ENCODE measurements at places on chromosomes 2 and 18.

DNA sequence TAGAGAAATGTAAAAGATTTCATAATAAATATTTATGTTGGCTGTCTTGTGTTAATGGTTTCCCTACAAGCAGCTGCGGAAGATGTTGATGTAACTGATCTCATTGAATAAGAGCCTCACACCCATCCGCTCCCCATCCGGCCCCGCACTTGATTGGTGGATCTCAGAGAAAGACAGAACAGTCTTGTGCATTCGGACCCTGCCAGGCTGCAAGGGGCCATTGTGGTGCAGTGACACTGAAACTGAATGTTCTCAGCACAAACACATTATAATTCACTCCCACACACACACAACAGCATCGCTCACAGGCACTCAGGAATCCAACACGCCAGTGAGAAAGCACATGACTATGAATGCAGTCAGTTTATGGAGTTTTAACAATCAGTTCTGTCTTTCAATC is 47.8 kb downstream of the PRELID3A start:
- DNase-seq = no peak

GRCh38 chr2:2269989-2270562 is 61.0 kb downstream of the MYT1L start:
- no peak for DNase-seq

DNA sequence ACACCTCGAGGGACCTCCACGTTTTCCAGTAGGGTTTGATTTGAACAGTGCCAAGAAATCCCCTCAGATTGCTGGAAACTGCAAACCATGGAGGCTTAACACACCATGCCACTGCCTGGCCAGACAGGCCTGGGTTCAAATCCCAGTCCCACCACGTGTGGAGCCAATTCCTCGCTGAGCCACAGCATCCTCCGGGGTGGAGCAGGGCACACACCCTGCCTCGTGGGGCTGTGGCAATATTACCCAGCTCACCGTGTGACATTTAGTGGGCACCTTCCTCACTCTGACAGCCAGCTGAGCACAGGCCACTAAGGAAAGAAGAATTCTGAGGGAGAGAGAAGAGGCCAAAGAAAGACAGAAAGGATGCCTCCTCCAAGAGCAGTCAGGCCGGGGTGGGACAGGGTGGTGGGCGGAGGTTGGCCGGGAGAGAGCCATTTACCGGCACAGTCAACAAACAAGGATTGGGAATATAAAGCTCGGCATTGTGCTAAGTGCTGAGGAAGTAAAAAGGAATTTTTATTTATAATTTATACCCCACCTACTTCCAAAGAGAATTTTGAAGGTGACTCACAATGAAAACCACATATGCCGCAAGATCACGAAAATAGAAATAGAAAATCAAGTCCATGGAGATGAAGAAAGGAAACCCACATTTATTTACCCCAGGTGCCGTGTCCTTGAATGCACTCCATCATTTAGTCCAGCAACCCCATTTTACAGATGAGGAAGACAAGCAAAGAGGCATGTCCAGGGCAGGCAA is 111.5 kb downstream of the MCFD2 start:
- DNase-seq = no peak

DNA sequence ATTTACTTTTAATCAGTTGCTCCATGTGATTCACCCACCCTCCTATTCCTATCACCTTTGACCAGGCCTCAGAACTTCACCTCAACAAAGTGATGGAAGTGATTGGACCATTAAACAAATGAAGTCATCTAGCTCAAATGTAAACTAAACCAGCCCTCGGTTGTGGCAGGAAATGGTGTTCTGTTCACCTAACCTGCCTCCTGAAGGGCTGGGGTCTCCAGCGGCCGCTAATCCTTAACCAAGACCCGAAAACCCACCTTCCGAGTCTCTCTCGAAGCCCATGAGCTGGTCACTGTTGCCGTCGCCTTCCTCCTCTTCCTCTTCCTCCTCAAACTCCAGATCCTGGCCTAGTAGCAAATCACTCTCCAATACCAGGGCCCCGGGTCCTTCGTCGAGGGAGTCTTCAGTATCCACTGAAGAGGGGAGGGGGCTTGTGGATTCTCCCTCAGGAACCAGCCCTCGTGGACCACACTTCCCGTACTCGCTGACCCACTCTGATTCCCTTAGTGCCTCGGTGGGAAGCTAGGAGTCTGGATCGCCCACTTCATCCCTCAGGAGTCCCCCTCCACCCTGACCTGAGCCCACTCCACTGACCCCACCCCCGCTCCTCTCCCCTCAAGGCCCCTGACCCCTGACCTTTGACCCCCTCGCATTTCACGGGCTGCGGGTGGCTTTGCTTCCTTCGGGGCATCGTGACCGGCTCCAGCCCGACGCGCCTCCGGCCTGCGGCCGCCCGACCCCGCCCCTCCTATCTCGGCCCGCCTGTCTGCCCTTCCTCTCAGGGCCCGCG is 503 bp downstream of the ZNF513 start:
- peak; percentile 31 for DNase-seq

GRCh38 chr2:105873281-105873680 is 128.6 kb downstream of the NCK2 start:
- peak; percentile 45 for DNase-seq

DNA sequence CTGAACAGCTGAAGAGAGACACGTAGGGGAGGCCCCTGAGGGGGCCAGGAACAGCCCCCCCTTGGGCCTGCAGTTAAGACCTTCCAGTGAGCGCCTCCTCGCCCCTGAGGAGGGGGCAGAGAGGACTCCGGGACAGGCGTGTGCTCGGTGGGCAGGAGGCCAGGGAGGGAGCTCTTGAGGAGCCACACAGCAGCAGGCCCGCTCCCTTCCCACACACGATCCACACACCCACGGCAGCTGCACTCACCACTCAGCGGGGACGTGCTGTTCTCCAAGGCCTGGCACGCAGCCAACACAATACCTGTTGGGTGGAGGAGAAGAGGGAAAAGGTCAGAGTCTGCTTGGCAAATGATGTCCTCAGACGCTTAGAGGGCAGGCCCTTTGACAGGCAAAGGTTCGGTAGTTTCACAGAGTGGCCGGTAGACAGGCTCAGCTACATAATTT is 39.0 kb downstream of the TGFA start:
- no peak for DNase-seq

DNA sequence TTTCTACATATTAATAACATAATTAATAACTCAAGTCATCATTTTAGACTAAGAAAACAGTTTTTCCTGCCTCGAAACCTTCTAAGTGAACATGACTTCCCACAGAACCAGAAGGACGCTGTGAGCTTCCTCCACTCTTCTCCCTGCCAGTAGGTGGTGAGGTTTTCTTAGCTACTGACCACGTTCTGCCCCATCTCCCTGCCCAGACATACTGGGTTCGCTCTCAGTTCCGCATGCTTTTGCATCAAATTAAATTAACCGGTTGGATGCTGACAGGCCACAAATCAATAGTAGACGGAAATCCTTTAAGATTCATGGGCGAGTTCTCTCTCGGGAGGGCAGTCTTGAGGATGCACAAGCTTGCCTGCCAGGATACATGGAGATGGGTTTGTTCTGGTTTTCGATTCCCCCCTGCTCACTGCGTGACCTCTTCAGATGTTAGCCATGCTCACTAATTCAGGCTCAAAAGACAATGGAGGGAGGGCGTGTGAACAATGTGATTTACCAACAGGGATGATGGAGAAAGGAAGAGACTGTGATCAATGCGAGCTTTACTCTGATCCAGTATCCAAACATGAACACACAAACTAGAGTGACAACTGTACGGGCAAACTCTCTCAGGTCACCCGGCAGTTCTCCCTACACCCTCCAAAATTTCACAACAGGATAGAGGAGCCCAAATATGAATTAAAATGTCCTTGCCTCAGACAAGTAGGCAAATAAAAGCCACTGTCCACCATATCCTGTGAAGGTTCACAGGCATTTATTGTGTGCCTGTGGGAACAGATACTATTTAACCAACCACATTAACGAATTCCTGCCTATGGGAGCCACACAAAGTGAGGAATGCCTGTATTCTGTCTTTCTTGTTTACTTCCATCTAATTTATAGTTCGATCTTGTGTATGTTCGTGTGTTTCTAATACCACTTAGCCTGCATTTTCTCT is 375.7 kb downstream of the EIPR1 start:
- DNase-seq = peak; percentile 6

GRCh38 chr2:190679813-190680591 is 31.1 kb downstream of the NAB1 start:
- peak; percentile 49 for DNase-seq

- DNase-seq = no peak
These were observed 242.0 kb downstream of the HAUS1 start for GRCh38 chr18:46346213-46346612.

DNA sequence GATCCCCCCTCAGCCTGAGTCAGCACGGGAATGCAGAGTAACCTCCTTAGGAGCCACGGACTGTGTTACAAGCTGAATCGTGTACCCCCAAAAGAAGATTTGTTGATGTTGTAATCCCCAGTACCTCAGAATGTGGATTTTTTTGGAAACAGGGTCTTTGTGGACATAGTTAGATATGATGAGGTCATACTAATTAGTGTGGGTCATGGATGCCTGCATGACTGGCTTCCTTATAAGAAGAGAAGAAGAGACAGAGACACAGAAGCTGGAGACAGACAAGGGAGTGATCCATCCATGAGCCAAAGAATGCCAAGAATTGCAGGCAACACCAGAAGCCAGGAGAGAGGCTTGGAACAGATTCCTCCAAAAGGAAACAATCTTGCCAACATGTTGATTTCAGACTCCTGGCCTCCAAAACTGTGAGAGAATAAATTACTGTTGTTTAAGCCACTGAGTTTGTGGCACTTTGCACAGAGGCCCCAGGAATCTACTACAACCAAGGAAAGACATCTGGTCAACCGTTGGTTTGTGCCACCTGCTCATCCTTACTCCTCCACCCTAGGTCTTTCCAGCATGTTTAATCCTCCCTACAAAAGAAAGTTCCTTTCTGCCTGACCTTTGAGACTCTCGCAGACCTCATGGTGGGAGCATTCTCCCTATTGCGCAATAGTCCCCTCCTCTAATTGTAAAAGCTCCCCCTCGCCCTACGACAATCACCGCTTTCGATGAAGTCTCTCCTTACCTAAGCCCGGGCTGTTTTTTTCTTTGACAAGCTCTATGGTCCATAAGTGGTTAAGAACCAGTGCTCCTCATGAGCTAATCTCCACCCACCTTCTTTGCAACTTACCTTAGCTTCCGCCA is 91.6 kb downstream of the DNER start:
- DNase-seq = no peak

- no peak for DNase-seq
These were observed 74.0 kb upstream of the BCL11A start for GRCh38 chr2:60627412-60627811.

GRCh38 chr18:36199691-36200295 is 12.5 kb downstream of the MOCOS start:
- no peak for DNase-seq

DNA sequence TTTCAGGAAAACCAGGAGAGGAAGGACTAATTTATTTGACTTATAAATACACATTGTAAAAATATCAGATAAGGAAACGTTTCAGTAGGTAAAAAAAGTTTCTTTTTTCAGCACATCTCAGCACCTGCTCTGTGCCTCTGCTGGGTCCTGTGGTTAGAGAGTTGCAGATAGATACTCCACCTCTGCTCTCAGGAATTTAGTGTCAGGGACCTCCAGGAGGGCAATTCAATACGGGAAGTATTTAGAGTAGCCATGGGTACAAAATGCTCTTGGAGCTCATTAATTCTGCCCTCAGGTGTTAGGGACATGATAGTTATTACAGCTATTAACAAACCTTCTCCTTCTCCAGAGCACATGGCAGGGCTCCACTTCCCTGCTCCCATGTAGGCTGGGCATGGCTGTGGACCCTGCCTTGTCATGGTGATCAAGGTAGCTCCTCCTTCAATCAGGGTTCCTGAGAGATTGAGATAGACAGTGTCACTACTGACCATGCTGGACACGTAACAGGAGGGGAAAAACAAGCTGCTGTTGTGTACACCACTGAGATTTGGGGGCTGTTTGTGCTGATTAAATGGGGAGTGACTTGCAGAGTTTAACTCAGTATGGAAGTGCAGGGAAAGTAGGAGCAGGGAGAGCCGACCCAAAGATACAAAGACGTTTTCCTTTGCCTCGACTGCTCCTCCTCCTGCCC is 185.6 kb upstream of the COPS8 start:
- DNase-seq = no peak

GRCh38 chr2:224410946-224411561 is 9.1 kb upstream of the FAM124B start:
- DNase-seq = no peak

DNA sequence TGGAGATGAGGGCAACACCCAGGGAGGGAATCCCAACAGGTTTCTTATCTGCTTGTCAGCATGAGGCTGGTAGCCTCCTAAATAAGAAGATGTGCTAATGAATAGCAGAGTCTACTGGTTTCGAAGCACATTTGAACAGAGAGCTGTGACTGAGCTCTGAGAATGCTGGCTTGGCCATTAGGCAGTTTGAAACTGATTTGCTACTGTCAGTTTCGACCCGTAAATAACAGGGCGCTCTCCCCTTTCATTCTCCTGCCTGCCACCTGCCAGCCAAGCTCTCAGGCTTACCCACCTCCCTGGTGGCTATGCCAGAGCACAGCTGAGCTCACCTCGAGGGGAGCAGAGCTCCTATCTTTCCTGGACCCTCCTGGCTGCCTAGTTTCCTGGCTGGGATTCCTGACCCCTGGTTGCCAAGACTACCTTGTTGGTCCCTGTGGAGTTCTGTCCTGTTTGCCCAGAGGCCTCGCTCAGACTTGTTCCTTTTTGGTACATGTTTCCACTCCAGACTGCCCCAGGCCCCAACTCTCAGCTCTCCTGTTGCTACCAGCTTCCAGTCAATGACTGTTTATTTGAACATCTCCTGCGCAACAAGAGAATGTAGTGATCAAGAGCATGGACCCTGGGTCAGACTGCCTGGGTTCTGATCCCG is 102.3 kb upstream of the ALPP start:
- DNase-seq = no peak

GRCh38 chr2:241358470-241358869 is 2.4 kb downstream of the FARP2 start:
- DNase-seq = peak; percentile 88

DNA sequence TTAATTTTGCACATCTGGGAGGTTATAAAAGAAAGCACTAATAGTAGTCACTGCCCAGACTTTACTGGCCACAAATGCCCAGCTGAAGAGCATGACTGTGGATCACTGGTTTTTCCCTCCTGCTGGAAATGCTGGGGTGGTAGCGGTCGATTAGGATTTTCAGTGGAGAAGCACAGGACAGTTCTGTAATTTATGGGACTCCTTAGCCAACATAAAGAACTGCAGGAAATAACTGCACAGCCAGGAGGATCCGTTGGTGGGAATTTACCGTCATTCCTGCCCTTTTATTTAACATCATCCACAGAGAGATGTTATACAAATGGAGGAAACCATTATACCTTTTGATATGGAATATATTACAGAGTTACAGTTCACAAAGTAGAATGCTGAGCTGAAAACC is 61.5 kb downstream of the TNFRSF11A start:
- no peak for DNase-seq

GRCh38 chr2:12432985-12433625 is 283.6 kb upstream of the TRIB2 start:
- DNase-seq = no peak

DNA sequence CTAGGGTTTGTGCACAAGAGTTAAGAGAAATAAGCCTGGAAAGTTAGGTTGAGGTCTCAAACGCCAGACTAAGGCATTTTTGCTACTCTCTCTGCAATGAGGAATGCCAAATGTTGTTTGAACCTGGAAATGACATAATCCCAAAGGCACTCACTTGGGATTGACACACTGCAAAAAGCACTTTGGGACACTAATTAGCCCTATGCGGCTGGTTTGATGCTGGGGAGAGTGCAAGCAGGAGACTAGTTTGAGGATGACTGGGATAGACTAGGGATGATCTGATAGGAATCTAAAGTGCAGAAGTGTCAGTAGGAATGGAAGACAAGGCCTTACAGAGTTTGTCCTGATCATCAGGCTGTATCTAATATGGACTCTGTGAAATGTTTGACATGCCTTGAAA is 469.0 kb downstream of the SLC4A3 start:
- no peak for DNase-seq

GRCh38 chr2:146246736-146247523 is 1597.9 kb upstream of the ACVR2A start:
- no peak for DNase-seq

All from suppressor macrophage treated with lipopolysaccharide for 1 hour (primary cell).